IMR-90 (cell line): ENCODE measurements at places on chromosomes 7 and 10. TPM values are rescaled to one million over a fixed set of nuclear protein-coding genes. Genes with fewer than 3 reads are reported as not detected.

GRCh38 chr10:52923520-52923919 is 150.9 kb upstream of the MBL2 start:
- H3K4me1 ChIP-seq, result no peaks in the 10 kb centered on the region
- no peak overlapping the region for H3K4me3 ChIP-seq
- DNase-seq, result no peak
- H3K36me3 ChIP-seq, result no peaks in the 10 kb centered on the region
- H3K27ac ChIP-seq, result no peak overlapping the region

- H3K4me3 ChIP-seq, result no peak overlapping the region
- DNase-seq, result no peak
- peaks cover 11% of the 10 kb centered on the region for H3K36me3 ChIP-seq
- peaks cover 2% of the 10 kb centered on the region for H3K4me1 ChIP-seq
Measured at GRCh38 chr10:80485076-80485945, 31.2 kb downstream of the TSPAN14 start.

- no peak for DNase-seq
- H3K27ac ChIP-seq, result no peak overlapping the region
- no peak overlapping the region for H3K4me3 ChIP-seq
- H3K27me3 ChIP-seq, result peaks cover 26% of the 10 kb centered on the region
- no peaks in the 10 kb centered on the region; the same call in 1 of the 2 replicates for H3K4me1 ChIP-seq
Measured at GRCh38 chr7:363626-364025, 73.7 kb downstream of the FOXL3 start.

DNA sequence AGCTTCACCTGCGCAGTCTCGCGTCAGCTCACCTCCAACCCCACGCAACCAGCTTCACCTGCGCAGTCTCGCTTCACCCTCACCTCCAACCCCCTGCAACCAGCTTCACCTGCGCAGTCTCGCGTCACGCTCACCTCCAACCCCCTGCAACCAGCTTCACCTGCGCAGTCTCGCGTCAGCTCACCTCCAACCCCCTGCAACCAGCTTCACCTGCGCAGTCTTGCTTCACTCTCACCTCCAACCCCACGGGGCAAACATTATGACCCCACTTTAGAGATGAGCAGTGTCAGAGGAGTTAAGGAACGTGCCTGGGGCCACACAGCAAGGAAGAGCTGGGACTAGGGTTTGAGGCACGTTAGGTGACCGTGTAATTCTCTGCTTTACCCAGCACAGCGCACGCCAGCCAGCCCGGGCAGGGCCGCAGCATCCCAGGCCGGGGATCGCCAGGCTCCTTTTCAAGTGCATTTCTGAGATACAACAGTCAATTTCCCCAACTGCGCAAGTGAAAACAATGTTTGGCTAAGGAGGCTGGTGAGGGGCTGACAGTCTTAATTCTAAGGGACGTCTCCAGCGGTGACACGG is 22.6 kb upstream of the PDGFA start:
- no peak for DNase-seq
- H3K36me3 ChIP-seq, result no peaks in the 10 kb centered on the region
- peaks cover 37% of the 10 kb centered on the region for H3K4me1 ChIP-seq
- H3K27ac ChIP-seq, result peak overlapping the region; percentile 24

- no peaks in the 10 kb centered on the region for H3K4me1 ChIP-seq
- no peak for DNase-seq
- H3K27me3 ChIP-seq, result no peaks in the 10 kb centered on the region
- no peaks in the 10 kb centered on the region for H3K36me3 ChIP-seq
- H3K27ac ChIP-seq, result no peak overlapping the region
Measured at GRCh38 chr7:15967121-15967520, 280.6 kb upstream of the MEOX2 start.

GRCh38 chr10:49056356-49056755 is 59.0 kb downstream of the VSTM4 start:
- H3K36me3 ChIP-seq, result peaks cover 7% of the 10 kb centered on the region; the same call in 1 of the 2 replicates
- no peak overlapping the region for H3K4me3 ChIP-seq
- H3K4me1 ChIP-seq, result peaks cover 6% of the 10 kb centered on the region; the same call in 1 of the 2 replicates
- no peaks in the 10 kb centered on the region for H3K27me3 ChIP-seq

GRCh38 chr7:29588900-29589696 is 25.5 kb downstream of the PRR15 start:
- H3K4me3 ChIP-seq, result no peak overlapping the region
- H3K4me1 ChIP-seq, result no peaks in the 10 kb centered on the region
- no peaks in the 10 kb centered on the region for H3K36me3 ChIP-seq
- H3K27ac ChIP-seq, result no peak overlapping the region
- DNase-seq, result peak; percentile 22
- H3K27me3 ChIP-seq, result no peaks in the 10 kb centered on the region

- no peaks in the 10 kb centered on the region for H3K4me1 ChIP-seq
- H3K27me3 ChIP-seq, result peaks cover 43% of the 10 kb centered on the region
- H3K27ac ChIP-seq, result no peak overlapping the region
- no peak overlapping the region for H3K4me3 ChIP-seq
Measured at GRCh38 chr7:155815332-155816191, 3.3 kb upstream of the SHH start.

- no peak for DNase-seq
- H3K27me3 ChIP-seq, result 0 out of 2 replicates have a peak, but pooled peaks cover 1% of the 10 kb centered on the region
- no peak overlapping the region for H3K27ac ChIP-seq
- no peak overlapping the region for H3K4me3 ChIP-seq
- H3K36me3 ChIP-seq, result no peaks in the 10 kb centered on the region
Measured at GRCh38 chr10:109837384-109837783, 85.9 kb downstream of the XPNPEP1 start.

DNA sequence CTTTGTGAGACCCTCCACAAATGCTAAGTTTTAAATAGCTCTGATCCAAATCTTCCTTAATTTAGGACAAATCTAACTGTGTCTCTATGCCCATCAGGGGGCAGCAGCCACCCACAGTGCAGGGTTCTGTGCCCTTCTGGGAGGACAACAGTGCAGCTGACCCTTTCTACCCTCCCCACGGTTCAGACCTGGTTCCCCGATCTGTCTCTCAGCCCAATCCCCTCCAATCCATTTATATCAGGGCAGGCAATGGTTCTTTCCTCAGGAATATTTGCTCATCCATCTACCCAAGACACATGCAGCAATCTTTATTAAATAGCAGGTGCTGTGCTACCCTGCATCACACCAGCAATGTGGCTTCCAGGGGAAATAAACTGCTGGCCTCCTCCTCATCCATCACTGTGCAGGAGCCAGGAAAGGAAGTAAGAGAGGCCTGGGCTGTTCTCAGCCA is 4.0 kb upstream of the RBM28 start:
- H3K27ac ChIP-seq, result no peak overlapping the region
- peak; percentile 45 for DNase-seq
- H3K36me3 ChIP-seq, result no peaks in the 10 kb centered on the region
- peaks cover 48% of the 10 kb centered on the region for H3K27me3 ChIP-seq
- H3K4me1 ChIP-seq, result peaks cover 1% of the 10 kb centered on the region; the same call in 1 of the 2 replicates

DNA sequence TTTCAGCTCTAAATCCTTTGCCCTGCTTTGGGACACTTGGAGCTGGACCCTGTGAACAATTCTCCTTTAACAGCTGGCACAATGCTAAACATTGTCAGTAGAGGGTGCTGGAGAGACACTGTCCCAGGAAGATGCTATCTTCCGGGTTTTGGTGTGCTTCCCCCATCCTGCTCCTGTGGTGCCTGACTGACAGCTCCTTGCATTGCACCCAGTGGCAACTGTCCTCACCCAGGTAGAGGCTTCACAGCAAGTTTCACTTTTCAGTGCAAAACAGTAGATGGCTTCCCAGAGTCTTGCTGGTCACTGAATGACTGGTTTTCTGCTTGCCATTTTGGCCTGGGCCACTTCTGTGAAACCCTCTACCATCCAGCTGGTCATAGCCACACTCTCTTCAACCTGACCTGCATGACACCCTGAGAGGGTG is 77.3 kb downstream of the CDC14C start:
- no peaks in the 10 kb centered on the region for H3K4me1 ChIP-seq
- no peaks in the 10 kb centered on the region for H3K27me3 ChIP-seq
- no peak for DNase-seq
- H3K27ac ChIP-seq, result no peak overlapping the region

DNA sequence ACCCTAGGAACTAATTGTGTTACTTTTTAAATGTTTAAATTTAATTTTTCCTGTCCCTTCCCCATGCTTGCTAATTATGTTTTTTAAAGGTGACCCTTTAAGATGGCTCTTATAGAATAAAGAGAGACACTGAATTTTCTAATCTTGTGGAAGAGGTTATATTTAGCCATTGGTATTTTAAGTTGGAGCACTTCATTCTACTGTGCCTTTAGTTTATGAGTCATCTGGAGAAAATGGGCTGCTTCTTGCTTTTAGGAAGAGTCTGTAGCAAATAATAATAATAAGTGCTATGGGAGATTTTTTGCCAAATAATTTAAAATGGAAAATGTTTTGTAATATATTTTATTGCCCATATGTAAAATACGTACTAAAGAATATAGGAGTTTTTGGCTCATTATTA is 139.7 kb downstream of the ADK start:
- H3K27ac ChIP-seq, result no peak overlapping the region; the same call in 1 of the 2 replicates
- no peaks in the 10 kb centered on the region for H3K27me3 ChIP-seq
- peak; percentile 79 for DNase-seq
- H3K36me3 ChIP-seq, result 0 out of 2 replicates have a peak, but pooled peaks cover 1% of the 10 kb centered on the region
- no peak overlapping the region for H3K4me3 ChIP-seq

- no peaks in the 10 kb centered on the region for H3K4me1 ChIP-seq
- H3K27ac ChIP-seq, result no peak overlapping the region
- no peaks in the 10 kb centered on the region for H3K36me3 ChIP-seq
- H3K27me3 ChIP-seq, result no peaks in the 10 kb centered on the region
Measured at GRCh38 chr7:82549616-82550285, 106.2 kb upstream of the CACNA2D1 start.

- no peaks in the 10 kb centered on the region for H3K27me3 ChIP-seq
- no peak for DNase-seq
- H3K4me1 ChIP-seq, result no peaks in the 10 kb centered on the region
- no peaks in the 10 kb centered on the region for H3K36me3 ChIP-seq
- H3K4me3 ChIP-seq, result no peak overlapping the region
Measured at GRCh38 chr7:155834486-155835048, 22.3 kb upstream of the SHH start.

GRCh38 chr7:100247152-100247757 is 27.5 kb downstream of the PVRIG start:
- H3K27me3 ChIP-seq, result no peaks in the 10 kb centered on the region
- DNase-seq, result peak; percentile 86
- peaks cover 9% of the 10 kb centered on the region for H3K4me1 ChIP-seq
- no peak overlapping the region; the same call in 1 of the 2 replicates for H3K27ac ChIP-seq

GRCh38 chr7:92682903-92683539 is 92.8 kb upstream of the FAM133B start:
- H3K36me3 ChIP-seq, result peaks cover 7% of the 10 kb centered on the region
- no peaks in the 10 kb centered on the region for H3K27me3 ChIP-seq
- no peak overlapping the region for H3K27ac ChIP-seq
- peak; percentile 34 for DNase-seq
- peaks cover 9% of the 10 kb centered on the region for H3K4me1 ChIP-seq
- H3K4me3 ChIP-seq, result no peak overlapping the region

DNA sequence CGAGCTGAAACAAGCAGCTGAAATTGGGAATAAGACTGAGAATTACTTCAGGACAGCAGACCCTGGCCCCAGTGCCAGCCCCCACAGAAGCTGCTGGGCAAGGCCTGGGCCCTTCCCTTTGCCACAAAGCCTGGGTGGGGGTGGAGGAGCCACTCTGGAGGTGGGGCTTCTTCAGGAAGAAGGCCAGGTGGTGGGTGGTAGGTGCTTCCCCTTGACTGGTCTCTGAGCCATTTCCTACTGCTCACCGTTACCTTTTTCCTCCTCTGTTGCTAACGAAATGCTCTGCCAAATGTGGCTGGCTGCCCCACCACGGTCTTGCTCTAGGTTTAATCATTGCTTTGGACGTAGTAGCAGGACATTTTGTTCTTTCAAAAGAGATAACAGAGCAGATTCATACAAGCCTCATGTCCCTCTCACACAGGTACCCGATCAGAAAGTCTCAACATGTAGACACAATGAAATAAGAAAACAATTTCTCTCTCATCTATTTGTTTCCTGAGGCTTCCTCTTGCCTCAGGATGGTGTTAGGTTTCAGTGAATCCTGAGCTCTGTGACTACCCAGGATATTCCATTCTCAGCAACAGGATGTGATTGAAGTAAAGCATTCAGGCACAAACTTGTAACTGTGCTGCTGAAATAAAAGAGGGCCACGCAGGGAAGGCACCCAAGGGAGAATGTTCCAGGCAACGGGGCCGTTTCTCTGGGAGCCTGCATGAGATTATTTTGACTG is 66.5 kb downstream of the WDR11 start:
- DNase-seq, result no peak
- no peak overlapping the region for H3K4me3 ChIP-seq
- H3K27ac ChIP-seq, result no peak overlapping the region

GRCh38 chr10:107986571-107986970 is 822.1 kb upstream of the SORCS1 start:
- H3K36me3 ChIP-seq, result no peaks in the 10 kb centered on the region
- no peaks in the 10 kb centered on the region for H3K27me3 ChIP-seq
- H3K27ac ChIP-seq, result no peak overlapping the region
- DNase-seq, result no peak
- H3K4me1 ChIP-seq, result no peaks in the 10 kb centered on the region

DNA sequence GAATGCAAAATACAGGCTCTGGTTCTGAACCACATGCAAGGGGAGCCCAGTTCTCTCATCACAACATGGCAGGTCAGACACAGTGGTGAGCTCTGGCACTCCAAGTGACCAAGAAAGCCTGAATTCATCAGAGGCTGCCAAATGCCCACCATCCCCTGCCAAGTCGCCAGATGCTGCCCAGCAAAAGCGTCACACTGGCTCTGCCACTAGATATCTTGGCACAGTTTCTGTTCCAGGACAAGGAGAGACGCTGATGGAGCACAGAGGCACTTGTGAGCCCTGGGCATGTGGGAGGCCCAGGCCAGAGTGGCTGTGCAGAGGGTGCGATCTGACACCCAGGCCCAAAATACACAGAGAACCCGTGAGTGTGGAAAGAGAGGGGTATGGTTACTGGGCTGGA is 57.8 kb downstream of the GAD2 start:
- no peak overlapping the region for H3K4me3 ChIP-seq
- no peak overlapping the region for H3K27ac ChIP-seq
- no peaks in the 10 kb centered on the region for H3K27me3 ChIP-seq
- H3K36me3 ChIP-seq, result no peaks in the 10 kb centered on the region

DNA sequence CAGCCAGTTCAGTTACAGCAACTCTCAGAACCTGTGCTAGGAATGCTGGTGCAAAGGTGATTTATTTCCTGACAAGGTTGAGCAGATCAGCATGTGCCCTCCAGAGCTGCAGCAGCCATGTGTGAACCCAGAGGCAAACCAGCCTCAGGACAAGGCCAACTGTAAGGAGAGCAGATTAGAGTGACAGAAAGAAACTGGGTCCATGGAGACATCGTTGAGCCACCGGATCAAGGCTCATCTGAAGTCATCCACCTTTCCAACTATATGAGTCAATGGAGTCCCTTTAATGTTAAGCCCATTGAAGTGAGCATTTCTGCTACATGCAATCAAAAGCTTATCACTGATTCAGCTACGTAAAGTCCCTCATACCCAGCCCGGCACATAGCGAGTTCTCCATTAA is 26.4 kb downstream of the KCNMA1 start:
- DNase-seq, result no peak
- H3K4me1 ChIP-seq, result peaks cover 3% of the 10 kb centered on the region
- no peaks in the 10 kb centered on the region for H3K27me3 ChIP-seq
- no peak overlapping the region for H3K27ac ChIP-seq

GRCh38 chr7:45869426-45869825 is 3.5 kb downstream of the CCDC201 start:
- H3K36me3 ChIP-seq, result no peaks in the 10 kb centered on the region
- no peak overlapping the region for H3K4me3 ChIP-seq
- DNase-seq, result peak; percentile 81
- no peak overlapping the region for H3K27ac ChIP-seq
- H3K4me1 ChIP-seq, result peaks cover 4% of the 10 kb centered on the region

Gene KIF20B
- 16.1 and 23.5 TPM in 2 replicates for total RNA-seq

Gene PRPS1L1
- not detected in 2 replicates for total RNA-seq

Gene SSC4D
- 0.36 and 0.56 TPM in 2 replicates for total RNA-seq

Gene DHX32
- total RNA-seq, result 27.8 and 35.0 TPM in 2 replicates

Gene MLXIPL
- total RNA-seq, result not detected in 2 replicates

Gene CCDC3
- under 0.01 and 0.36 TPM in 2 replicates for total RNA-seq

Gene GPER1
- 2.0 and 2.2 TPM in 2 replicates for total RNA-seq

Gene COL17A1
- 0.18 and 0.83 TPM in 2 replicates for total RNA-seq

Gene SEC23IP
- total RNA-seq, result 33.6 and 39.8 TPM in 2 replicates

Gene FERD3L
- total RNA-seq, result not detected in 2 replicates
